Activated T-helper 17 cell treated with anti-CD3 and anti-CD28 coated beads, Interleukin-2, amount 50 U/mL, for 72 hours (primary cell): ENCODE measurements at places on chromosomes 3 and 15.

DNA sequence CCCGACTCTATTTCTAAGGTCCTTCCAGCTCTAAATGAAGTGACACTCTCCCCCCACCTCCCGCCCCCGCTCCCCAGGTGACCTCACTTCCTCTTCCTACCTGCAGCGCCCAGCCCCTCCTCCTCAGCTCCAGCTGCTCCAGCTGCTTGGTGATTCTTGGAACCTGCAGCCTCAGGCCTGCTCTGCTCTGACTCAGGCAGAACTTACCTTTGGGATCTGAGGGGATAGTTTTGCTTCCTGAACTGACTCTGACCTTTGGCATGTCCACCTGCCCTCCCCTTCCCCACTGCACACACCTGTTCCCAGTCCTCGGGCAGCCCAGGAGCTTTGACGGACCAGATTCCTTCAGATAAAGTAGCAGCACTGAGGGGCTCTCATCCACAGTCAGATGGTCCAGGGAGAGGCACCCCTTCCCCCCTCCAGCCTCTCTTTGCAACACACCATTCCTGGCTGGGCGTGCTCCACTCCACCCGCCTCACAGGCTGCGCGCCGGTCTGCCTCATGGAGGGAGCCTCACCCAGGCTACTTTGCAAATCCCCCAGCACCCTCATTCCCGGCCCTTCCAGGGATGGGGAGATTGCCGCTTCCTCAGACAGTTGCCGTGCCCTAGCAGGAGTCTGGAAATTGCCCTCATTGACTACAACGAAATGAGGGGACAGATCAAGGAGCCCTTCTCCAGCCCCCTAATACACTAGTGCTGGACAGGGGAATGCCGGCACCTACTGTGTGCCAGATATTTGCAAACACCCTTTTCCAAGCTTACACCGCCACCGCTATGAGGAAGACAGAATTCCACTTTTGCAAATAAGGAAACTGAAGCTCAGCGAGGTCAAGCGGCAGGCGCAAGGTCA is 692 bp upstream of the C15orf39 start:
- no peak overlapping the region for H3K27ac ChIP-seq
- no peaks in the 10 kb centered on the region for H3K27me3 ChIP-seq
- ATAC-seq: no peak
- H3K36me3 ChIP-seq: peaks cover 7% of the 10 kb centered on the region
- H3K4me1 ChIP-seq: peaks cover 22% of the 10 kb centered on the region

DNA sequence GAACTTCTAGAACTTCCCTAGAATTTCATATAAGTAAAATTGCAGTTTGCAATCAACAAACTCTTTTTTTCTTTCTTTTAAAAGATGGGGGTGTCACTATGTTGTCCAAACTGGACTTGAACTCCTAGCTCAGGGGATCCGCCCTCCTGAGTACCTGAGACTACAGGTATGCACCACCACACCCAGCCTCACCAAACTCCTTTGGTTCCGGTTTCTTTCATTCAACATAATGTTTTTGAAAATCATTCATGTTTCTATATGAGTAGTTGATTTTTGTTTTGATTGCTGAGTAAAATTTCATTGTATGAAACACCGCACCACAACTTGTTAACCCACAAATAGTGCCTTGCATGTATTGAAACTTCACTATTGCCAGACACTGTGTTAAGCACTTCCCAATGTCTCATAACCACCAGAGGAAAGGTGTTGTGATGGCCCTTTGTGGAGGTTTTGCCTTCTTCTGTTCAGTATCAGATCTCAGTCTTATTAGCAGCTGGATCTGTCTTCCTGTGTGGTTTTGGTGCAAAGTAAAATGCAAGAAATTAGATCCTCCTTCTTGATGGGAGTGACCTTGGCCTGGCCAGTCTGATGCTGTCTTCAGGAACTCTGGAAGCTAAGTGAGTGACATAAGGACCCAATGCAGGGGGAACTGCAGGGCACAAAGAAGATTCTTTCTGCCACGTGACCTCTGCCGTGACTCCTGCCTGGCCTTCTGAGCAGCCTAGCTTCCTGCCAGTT is 78.8 kb upstream of the UBE2E1 start:
- no peaks in the 10 kb centered on the region for H3K27me3 ChIP-seq
- peaks cover 6% of the 10 kb centered on the region for H3K4me1 ChIP-seq
- peak overlapping the region; percentile 46 for H3K27ac ChIP-seq
- H3K4me3 ChIP-seq: no peak overlapping the region
- ATAC-seq: peak; percentile 94
- no peaks in the 10 kb centered on the region for H3K36me3 ChIP-seq

- no peaks in the 10 kb centered on the region for H3K4me1 ChIP-seq
- no peak for ATAC-seq
- H3K27ac ChIP-seq: no peak overlapping the region
- no peak overlapping the region for H3K4me3 ChIP-seq
These were observed 917.7 kb downstream of the IGSF11 start for GRCh38 chr3:118116991-118117390.

GRCh38 chr15:80929689-80930088 is 59.9 kb downstream of the MESD start:
- no peak overlapping the region for H3K4me3 ChIP-seq
- H3K27me3 ChIP-seq: no peaks in the 10 kb centered on the region
- H3K4me1 ChIP-seq: peaks cover 2% of the 10 kb centered on the region
- peak overlapping the region; percentile 10 for H3K27ac ChIP-seq

DNA sequence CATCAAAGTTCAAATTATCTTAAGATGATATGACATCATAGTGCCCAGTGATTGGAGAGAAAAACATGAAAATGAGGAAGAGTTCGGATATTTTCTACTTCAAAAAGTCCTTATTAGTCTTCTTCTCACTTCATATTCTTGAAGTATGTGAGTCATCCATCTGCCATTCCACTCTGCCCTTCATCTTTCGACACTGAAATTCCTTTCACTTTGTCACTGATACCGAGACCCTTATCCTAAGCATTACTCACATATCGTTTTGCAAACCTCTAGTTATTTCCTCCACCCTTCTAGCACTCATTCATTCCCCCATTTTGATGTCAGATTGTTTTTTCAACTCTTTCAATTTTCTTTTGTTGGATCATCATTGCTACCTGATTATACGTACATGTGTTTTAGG is 4.0 kb downstream of the OR5H14 start:
- no peak overlapping the region for H3K4me3 ChIP-seq
- no peak overlapping the region for H3K27ac ChIP-seq
- no peaks in the 10 kb centered on the region for H3K36me3 ChIP-seq
- no peaks in the 10 kb centered on the region for H3K4me1 ChIP-seq

GRCh38 chr3:175430983-175431773 is 572.0 kb downstream of the NAALADL2 start:
- ATAC-seq: no peak
- no peak overlapping the region for H3K4me3 ChIP-seq
- no peaks in the 10 kb centered on the region for H3K36me3 ChIP-seq
- H3K27me3 ChIP-seq: no peaks in the 10 kb centered on the region
- no peak overlapping the region for H3K27ac ChIP-seq
- no peaks in the 10 kb centered on the region for H3K4me1 ChIP-seq

DNA sequence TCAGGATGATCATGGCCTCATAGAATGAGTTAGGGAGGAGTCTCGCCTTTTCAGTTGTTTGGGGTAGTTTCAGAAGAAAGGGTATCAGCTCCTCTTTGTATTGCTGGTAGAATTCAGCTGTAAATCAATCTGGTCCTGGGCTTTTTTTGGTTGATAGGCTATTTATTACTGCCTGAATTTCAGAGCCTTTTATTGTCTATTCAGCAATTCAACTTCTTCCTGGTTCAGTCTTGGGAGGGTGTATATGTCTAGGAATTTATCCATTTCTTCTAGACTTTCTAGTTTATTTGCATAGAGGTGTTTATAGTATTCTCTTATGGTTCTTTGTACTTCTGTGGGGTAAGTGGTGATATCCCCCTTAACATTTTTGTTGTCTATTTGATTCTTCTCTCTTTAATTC is 1024.2 kb downstream of the DIPK2A start:
- H3K27ac ChIP-seq: no peak overlapping the region
- ATAC-seq: no peak
- no peaks in the 10 kb centered on the region for H3K27me3 ChIP-seq

DNA sequence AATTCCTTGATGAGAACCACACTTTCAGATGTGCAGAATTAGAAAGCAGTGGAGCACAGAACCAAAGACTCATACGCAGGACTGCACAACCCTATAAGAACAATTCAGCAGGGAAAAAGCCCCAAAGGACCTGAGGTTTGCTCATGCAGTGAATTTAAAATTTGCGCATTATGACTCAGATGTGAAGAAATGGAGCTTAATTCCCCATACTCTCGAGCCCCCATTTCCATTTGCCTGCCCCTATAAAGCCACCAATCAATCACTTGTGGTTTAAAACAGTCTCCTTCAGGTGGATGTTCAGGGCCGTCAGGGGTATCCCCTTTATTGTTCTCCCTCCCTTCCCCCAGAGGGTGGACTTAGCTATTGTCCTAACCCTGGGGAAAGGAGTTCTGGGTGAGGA is 221.2 kb downstream of the IGSF11 start:
- H3K27me3 ChIP-seq: peaks cover 13% of the 10 kb centered on the region
- ATAC-seq: no peak
- H3K36me3 ChIP-seq: no peaks in the 10 kb centered on the region
- no peak overlapping the region for H3K27ac ChIP-seq

DNA sequence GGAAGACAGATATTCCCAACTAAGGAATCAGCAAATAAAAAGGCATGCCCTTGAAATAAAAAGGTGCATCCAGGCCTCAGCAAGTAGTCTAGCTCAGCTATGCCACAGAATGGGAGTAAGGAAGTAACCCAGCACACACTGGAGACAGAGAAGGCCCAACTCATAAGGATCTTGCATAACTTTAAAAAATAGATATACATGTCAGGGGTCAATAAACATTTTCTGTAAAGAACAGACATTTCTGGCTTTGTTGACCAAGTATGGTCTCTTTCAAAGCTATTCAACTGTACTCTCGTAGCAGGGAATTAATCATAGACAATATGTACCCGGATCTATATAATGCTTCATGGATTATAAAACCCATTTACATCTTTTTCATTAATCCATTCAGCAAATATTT is 449.3 kb downstream of the TAFA4 start:
- no peak for ATAC-seq
- H3K27me3 ChIP-seq: no peaks in the 10 kb centered on the region
- no peaks in the 10 kb centered on the region for H3K36me3 ChIP-seq
- no peak overlapping the region for H3K27ac ChIP-seq
- H3K4me1 ChIP-seq: no peaks in the 10 kb centered on the region

DNA sequence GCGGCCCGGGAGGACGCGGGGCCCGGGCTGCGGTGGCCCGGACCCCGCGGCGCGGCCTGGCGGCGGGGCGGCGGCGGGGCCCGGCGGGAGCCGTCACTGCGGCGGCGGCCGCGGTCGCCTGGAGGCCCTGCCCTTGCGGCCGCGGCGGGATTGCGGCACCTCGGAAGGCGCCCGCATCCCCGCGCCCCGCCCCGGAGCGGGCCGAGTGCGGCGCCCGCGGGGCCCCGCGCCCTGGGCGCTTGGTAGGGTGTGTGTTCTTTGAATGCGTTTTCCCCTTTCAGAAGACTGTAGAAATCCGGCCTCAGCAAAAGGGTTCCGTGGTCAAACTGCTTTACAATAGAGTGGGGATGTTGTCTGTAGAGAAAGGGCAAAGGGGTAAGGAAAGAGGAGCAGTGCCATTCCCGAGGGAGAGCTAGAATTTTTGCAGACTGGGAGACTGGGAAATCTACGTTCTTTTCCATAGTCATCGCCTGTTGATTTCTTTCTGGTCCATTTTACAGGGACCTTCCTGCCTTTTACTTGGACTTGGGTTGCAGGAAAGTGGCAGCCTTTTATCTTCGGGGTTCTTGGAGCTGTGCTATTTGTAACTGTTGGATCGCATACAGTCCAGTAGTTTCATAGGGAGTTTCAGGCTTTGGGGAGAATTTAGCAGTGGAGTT is 630 bp downstream of the SNRK start:
- H3K36me3 ChIP-seq: peaks cover 25% of the 10 kb centered on the region
- peak overlapping the region; percentile 90 for H3K4me3 ChIP-seq
- no peaks in the 10 kb centered on the region for H3K27me3 ChIP-seq
- peaks cover 30% of the 10 kb centered on the region for H3K4me1 ChIP-seq
- H3K27ac ChIP-seq: peak overlapping the region; percentile 87

- H3K27me3 ChIP-seq: peaks cover 20% of the 10 kb centered on the region
- H3K4me3 ChIP-seq: peak overlapping the region; percentile 81
- H3K36me3 ChIP-seq: no peaks in the 10 kb centered on the region
These were observed 263 bp upstream of the UTS2B start for GRCh38 chr3:191330530-191331048.

DNA sequence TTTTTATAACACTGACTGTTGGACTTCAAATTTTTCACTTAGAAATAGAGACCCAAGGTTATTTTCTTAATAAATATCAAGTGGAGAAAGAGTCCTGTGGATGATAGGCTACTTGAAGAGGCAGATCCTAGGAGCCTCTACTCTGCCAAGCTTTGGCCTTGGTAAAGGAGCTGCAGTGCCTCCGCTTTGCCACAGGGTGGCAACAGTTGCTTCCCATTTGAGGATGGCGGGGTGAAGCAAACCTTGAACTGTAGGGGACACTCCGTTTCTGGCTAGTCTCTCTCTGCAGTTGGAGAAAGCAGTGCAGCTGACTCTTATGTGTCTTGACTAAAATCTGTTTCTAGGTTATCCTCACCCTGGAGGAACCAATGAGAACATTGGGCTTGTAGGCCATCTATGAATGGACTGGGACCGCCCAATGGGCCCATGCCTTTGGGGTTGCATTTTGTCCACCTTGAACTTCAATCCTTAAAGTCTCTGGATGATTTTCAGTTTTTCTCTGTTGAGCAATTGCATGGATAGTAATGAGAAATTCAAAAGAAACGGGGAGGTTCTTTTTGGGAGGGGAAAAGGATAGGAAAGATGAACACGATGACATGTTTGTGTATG is 9.8 kb downstream of the SCG5 start:
- H3K27me3 ChIP-seq: no peaks in the 10 kb centered on the region
- no peaks in the 10 kb centered on the region for H3K36me3 ChIP-seq
- H3K4me1 ChIP-seq: no peaks in the 10 kb centered on the region
- H3K27ac ChIP-seq: peak overlapping the region; percentile 14

- peak overlapping the region; percentile 19 for H3K27ac ChIP-seq
- ATAC-seq: peak; percentile 98
- H3K4me1 ChIP-seq: peaks cover 5% of the 10 kb centered on the region
- H3K36me3 ChIP-seq: no peaks in the 10 kb centered on the region
These were observed 16.2 kb upstream of the VILL start for GRCh38 chr3:37974121-37975083.

- H3K27me3 ChIP-seq: peaks cover 11% of the 10 kb centered on the region
- no peaks in the 10 kb centered on the region for H3K36me3 ChIP-seq
- no peak overlapping the region for H3K4me3 ChIP-seq
- ATAC-seq: no peak
These were observed 12.3 kb upstream of the TMEM45A start for GRCh38 chr3:100480081-100480480.

DNA sequence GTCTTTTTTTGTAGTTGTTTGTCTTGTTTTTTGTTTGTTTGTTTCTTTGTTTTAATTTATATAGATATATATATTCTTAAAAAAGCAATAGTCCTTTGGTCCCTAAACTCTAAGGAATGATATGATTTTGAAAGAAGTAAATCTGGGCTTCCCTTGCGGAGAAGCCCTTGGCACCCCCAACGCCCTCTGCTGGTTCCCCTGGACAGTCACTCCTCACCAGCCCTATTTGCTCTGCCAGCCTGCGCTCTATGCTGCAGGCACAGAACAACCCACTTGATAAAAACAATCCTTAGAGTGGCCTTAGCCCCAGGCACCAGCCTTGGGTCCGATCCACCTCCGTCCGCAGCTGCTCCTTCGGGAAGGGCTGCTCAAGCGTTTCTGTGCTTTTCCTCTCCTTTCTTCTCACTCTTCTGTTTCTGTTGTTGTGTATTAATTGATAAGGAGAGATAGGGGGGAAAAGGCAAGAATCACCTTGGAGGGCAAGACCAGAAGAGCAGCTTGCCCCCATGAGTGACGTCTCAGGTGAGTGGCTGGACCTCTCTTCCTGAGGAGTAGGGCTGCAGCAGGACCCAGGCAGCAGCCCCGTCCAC is 13.7 kb upstream of the PARP6 start:
- no peak overlapping the region for H3K27ac ChIP-seq
- H3K4me3 ChIP-seq: no peak overlapping the region
- H3K27me3 ChIP-seq: no peaks in the 10 kb centered on the region
